ENCODE measurements at places on chromosomes 4 and X.
A peak's percentile ranks its signal among the peaks of the same experiment; 100 is the strongest.

DNA sequence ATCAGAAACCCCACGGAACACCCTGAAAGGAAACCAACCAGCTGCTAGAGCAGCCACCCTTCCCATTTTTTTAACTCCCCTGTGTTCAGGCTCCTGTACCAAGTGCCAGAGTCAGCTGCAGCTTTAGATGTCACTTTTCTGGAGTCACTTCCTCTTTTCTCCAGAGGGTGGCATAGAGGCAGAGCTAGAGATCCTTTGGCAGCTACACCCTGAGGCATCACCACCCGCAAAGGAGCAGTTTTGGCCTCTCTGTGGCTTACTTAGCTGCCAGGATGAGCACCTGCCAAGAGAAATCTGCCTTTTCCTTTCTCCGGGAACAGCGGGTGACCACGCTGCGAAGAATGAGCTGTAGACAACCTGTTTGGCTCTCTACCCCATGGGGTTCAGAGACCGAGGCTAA, 58.0 kb upstream of the CHRDL1 start:
- peak; percentile 17 for DNase-seq

- no peak for DNase-seq
Observed at GRCh38 chr4:15833801-15834200, 55.7 kb downstream of the CD38 start.

GRCh38 chrX:131187206-131187605, 101.9 kb downstream of the IGSF1 start:
- no peak for DNase-seq

GRCh38 chr4:155559915-155560314, 106.7 kb upstream of the GUCY1A1 start:
- DNase-seq = no peak

GRCh38 chr4:105631818-105632400, 76.6 kb downstream of the INTS12 start:
- DNase-seq = no peak

- peak; percentile 48 for DNase-seq
Observed at GRCh38 chrX:53682885-53683555, 3.5 kb downstream of the HUWE1 start.

GRCh38 chr4:123770884-123771283, 374.3 kb downstream of the SPRY1 start:
- no peak for DNase-seq

- no peak for DNase-seq
Observed at GRCh38 chrX:153669174-153669890, 4.3 kb downstream of the PNCK start.

- peak; percentile 40 for DNase-seq
Observed at GRCh38 chr4:166153548-166153947, 280.5 kb downstream of the TLL1 start.

DNA sequence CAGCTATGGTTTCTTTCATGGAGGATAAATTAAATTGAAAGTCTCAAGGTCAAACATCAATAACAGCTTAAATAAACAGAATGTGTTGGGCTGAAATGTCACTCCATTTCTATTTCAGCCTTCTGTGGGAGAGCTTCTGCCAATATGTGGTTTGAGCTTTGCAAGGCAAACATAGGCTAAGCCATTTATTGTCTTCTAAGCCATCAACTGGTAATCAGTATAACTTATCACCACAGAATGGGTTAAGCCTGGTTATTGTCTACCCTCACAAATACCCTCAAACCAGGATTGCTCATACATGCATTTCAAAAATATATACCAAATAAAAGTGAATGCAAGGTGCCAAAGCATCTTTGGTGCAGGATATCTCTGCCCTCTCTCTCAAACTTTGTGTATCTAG, 52.7 kb downstream of the GABRB1 start:
- no peak for DNase-seq

DNA sequence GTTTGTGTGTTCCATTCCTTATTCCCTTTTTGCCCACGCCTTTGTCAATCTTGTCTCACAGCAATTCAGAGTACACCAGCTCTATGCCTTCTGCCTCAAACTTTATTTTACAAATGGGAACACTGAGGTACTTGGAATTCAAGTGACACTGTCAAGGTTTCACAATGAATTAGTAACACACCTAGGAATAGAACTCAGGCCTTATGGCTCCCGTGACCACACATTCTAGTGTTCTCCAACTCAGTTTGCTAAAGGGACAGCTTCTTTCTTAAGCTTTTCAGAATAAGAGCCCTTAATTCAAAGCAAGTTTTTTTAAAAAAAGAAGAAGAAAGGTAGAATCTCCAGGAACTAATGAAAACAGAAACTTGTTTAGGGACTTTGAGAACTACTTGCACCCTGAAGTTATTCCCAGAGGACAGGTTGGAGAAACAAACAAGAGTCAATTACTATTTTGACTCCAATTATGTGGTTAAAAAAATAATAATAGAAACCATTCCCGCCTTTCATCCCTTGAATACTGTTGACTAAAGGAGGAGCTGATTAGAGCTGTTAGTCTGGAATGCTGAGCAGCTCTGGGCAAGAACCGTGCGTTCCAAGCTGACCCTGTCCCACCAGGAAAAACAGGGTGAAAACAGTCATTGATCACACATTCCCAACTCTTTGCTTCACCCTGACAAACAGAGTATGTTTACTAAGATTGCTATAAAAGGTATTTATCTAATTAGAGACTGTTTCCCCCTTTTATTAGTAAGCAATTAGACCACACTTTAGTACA, 408.8 kb upstream of the CNKSR2 start:
- DNase-seq = no peak

DNA sequence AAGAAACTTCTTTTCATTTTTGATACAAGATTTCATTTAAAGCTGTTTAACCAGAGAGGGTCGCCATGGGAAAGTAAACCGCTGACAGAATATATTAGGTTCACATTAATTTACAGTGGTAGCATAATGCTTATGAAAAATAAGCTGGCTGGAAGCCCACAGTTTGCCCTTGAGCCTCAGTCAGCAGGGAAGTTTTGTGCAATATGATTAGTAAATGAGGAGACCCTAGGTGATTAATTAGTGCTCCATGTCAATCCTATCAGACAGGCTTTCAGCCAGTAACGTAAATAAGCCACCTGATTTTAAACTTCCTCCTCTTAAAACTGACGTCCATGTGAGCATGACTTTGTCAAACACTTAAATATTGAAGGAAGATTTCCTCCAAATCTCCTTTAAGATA, 134.2 kb downstream of the TSPAN5 start:
- DNase-seq = no peak

GRCh38 chrX:26262121-26262523, 46.2 kb downstream of the MAGEB5 start:
- DNase-seq = no peak

GRCh38 chr4:73429118-73429517, 6.9 kb upstream of the AFP start:
- no peak for DNase-seq

DNA sequence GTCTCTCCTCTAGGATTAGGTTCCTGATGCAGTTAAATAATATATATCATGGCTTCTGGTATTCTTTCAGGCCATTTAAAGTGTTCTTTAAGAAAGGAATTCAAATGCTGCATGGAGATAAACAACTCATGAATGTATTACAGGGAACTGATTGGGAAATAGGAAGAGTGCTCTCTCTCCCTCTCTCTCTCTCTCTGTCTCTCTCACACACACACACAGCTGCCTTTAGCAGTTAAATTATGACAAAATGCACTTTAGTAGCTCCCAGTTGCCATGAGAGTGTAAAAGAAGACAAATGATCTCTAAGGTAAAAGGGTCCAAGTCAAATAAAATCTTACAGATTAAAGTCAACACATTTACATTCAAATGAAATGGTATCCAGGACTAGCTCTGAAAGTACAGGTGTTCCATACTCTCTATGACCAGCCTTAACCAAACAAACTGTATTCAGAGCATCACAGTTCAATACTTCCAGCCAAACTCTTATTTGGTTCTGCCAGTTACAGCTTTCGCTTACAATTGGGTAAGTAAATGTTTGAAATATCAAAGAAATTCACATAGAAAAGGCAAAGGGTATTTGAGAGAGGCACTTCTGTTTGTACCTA, 94.7 kb upstream of the CXXC4 start:
- DNase-seq = no peak

- DNase-seq = no peak
Observed at GRCh38 chrX:67100031-67100884, 443.6 kb upstream of the AR start.

DNA sequence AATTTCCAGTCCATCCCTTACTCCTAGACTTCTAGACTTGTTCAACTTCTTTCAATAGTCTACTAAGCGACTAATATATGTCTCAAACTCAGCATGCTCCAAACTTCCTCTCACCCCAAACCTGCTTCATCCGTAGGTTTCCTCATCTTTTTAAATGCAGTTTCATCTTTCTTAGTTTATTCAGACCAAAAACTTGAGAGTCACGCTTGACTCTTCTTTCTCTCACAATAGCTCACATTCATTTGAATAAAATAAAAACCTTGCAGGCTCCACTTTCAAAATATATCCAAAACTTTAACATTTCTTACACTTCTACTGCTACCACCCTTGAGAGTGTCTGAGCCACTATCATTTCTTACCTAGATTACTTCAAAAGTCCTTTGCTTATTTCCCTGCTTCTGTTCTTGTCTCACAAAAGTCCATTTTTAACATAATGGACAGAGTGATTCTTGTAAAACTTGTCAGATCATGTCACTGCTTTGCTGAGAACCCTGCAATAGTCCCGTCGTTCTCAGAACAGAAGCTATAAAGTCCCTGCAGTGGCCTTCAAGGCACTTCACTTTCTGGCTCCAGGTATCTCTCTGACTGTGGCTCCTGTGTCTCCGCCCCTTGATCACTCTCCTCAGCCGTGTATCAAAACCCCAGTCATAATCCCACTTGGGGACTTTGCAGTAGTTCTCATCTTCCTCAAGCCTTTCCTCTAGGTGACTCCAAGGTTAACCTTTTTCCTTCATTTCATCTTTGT, 167.6 kb downstream of the ARHGAP24 start:
- no peak for DNase-seq

DNA sequence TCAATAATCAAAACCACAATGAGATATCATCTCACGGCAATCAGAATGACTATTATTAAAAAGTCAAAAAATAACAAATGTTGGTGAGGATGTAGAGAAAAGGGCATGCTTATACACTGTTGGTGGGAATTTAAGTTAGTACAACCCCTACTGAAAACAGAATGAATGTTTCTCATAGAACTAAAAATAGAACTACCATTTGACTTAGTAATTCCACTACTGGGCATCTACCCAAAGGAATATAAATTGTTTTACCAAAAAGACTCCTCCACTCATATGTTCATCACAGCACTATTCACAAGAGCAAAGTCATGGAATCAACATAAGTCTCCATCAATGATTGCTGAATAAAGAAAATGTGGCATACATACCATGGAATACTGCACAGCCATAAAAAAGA, 278.1 kb upstream of the ARSJ start:
- no peak for DNase-seq

GRCh38 chr4:13032936-13033335, 451.2 kb downstream of the RAB28 start:
- DNase-seq = no peak

GRCh38 chr4:22780797-22781196, 88.1 kb downstream of the GBA3 start:
- DNase-seq = no peak

GRCh38 chr4:111360906-111361305, 738.0 kb upstream of the PITX2 start:
- no peak for DNase-seq

Measured in MG63 (cell line).